ENCODE measurements at places on chromosomes 13 and 19. TPM values are rescaled to one million over a fixed set of nuclear protein-coding genes. Genes with fewer than 3 reads are reported as not detected.
A peak's percentile ranks its signal among the peaks of the same experiment; 100 is the strongest.

GRCh38 chr13:35992964-35993363 lies 138.2 kb downstream of the DCLK1 start:
- peak overlapping the region; percentile 81 for H3K27ac ChIP-seq
- H3K27me3 ChIP-seq, result no peaks in the 10 kb centered on the region
- peaks cover 49% of the 10 kb centered on the region for H3K4me1 ChIP-seq
- H3K4me3 ChIP-seq, result no peak overlapping the region

CEACAM8 gene
- total RNA-seq, result not detected

ACER1 gene
- not detected for total RNA-seq

ZNF560 gene
- total RNA-seq, result not detected

LRRC4B gene
- total RNA-seq, result 5.3 TPM

SUGP2 gene
- total RNA-seq, result 57.5 TPM

ZNF432 gene
- total RNA-seq, result 8.9 TPM

Measured in thoracic aorta (tissue), 2 donors.